ENCODE measurements at places on chromosomes 1 and 21.

- DNase-seq = no peak
These were observed 28.8 kb downstream of the PIK3C2B start for GRCh38 chr1:204465546-204466415.

DNA sequence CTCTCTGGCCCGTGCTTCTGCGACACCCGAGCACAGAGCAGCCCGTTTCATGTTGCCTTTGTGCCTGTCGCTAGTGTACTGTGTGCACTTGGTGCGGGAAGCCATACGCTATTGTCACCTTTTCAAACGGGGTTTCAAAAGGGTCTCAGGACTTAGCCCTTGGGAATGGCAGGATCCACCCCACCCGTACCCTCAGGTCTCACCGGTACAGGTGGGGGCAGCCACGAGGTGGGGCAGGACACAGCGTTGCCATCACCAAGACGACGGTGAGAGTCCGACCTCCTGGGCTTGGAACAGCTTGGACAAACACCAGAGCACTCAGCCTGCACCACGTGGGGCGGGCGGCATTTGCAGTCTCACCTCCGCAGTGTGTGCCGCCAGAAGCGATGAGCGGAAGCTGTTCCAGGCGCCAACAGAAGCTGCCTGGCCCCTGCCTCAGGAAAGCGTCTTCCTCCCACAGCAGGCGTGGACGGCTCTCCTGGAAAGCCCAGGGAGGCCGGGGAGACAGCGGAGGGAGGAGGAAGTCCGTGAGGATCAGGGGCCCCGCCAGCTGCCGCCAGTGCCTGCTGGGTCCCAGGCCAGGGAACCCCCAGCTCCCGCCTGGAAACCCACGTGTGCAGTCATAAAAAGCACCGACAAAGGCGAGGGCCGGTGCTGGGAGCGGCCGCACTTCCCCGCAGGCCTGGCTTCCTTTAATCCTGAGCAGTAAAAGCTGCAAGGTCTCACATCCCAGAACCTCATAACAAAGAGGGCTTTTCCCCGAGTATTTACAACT, 131.3 kb upstream of the ARHGEF16 start:
- no peak for DNase-seq

DNA sequence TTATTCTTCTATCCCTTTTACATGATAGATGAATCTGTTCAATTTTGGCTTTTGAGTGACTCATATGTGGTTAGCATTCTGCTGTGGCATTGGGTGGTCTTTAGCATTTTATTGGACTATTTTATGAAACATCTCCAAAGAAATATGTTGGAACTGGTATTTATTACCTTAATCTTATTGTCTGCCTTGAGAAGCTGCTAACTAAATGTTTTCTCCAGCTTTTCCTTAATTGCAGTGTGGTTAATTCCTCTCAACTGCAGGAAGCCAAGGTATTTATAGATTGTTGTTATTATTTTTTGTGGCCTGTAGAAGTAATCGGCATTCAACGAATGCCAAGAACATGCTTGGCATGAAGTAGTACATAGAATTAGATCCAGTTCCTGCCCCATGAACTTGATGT, 64.1 kb downstream of the NOS1AP start:
- no peak for DNase-seq

- no peak for DNase-seq
These were observed 18.7 kb upstream of the ZNF362 start for GRCh38 chr1:33237579-33237978.

DNA sequence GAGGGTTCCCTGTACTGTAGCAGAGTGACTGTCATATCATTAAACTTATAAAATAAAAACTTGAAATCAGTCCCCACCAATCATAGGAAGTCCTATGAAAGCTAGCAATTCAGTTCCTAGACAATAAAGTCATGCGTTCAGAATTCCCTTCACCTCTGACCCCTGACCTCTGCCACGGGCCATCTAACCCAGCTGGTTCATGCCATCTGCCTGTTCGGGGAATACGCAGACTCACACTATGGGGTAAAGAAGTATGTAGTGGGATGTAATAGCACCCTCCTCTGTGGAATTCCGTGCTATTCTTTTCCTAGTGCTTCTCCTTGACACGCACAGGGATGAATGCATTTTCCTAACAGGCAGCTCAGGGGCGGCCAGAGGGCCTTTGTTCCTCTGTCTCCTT, 2.1 kb downstream of the GSTM4 start:
- no peak for DNase-seq

DNA sequence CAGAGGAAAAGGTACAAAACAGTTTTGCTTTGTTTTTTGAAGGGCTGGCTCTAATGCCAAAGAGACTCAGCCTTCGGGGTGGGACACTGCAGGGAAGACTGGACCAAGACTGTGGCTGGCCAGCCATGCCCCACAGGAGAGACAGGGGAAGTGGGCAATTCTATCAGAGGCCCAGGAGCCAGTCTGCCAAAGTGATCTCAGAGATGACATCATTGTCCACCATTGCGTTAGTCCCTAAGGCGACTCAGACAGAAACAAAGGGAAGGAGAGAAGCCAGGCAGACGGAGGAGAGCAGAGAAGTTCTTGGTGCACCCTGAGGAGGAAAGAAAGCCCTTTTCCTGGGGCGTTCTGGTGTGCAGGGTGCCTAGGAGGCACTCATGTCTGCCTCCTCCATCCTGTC, 26.4 kb downstream of the OPTC start:
- no peak for DNase-seq

Data from stimulated activated CD8-positive, alpha-beta memory T cell treated with anti-CD3 and anti-CD28 coated beads, Interleukin-7, amount 100 ng/mL, for 24 hours (primary cell).